Stimulated activated CD4-positive, alpha-beta T cell treated with anti-CD3 and anti-CD28 coated beads, Interleukin-12 subunit alpha, Interleukin-12 subunit beta, amount 100 ng/mL, for 4 hours (primary cell): ENCODE measurements at places on chromosomes 1 and 21.

DNA sequence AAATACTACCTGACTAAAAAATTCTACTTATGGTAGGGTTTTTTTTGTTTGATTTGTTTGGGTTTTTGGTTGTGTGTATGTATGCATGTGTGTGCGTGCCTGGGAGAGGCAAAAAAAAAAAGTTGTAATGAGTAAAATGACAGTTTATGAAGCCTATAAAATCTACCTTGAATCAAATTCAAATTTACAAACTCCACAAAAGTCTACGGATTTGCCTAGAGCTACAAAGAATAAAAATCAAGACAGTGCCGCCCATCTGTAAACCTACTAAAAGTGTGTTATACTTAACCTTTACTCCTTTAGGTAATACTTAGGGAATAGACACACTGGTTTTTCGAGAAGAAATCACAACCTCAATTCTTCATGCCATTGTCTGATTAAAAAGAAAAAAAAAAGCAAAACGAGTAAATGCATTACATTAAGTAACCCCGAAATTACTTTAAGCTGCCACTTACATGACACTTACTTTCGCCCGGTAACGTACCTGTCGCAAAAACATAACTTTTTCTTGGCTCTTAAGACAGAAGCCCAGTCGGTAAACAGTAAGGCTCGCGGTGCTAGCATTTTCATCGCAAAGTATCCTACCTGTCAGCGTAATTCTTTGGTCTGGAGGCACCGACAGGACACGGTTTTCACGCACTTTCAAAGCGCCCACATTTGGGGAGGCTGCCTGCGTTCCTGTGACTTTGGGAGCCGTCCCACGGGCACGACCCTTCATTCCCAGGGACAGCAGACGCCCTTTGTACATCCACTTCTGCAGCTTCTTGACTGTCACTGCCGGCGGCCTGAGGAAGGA is 951 bp downstream of the SYDE2 start:
- no peak for DNase-seq

DNA sequence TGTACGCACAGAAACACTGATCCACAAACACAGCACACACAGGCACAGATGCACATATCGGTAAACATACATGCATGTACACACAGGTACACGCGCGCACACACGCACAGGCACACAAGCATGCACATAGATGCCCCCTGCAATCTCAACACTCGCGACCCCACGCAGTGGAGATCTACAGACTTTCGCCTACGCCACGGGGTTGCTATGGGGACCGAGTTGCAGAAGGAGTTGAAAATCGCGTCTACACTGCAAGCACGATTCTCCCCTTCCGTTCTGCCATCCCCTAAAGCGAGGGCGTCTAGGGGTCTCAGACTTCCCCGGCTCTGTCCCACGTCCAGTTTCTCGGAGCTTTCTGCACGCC is 826 bp downstream of the TRIM17 start:
- DNase-seq: no peak

GRCh38 chr1:19921310-19921709 is 2.1 kb downstream of the PLA2G2E start:
- no peak for DNase-seq

DNA sequence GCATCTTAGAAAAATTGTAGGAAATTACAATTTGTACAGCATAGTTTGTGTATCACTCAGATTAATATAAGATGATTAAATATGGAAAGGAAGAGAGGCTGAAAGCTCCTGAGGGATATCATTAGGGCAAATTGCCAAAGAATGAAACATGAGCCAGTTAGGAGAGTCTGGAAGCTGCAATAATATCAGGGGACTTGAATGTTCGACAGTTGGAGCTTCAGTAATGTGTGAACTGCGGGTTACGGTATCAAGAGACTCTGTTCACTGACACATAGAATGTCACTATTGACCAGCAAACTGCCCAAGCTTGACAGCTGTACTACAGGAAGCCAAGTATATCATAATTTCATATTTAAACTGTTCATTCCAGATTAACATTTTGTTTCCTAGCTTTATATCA is 157.2 kb downstream of the DENND1B start:
- DNase-seq: no peak

DNA sequence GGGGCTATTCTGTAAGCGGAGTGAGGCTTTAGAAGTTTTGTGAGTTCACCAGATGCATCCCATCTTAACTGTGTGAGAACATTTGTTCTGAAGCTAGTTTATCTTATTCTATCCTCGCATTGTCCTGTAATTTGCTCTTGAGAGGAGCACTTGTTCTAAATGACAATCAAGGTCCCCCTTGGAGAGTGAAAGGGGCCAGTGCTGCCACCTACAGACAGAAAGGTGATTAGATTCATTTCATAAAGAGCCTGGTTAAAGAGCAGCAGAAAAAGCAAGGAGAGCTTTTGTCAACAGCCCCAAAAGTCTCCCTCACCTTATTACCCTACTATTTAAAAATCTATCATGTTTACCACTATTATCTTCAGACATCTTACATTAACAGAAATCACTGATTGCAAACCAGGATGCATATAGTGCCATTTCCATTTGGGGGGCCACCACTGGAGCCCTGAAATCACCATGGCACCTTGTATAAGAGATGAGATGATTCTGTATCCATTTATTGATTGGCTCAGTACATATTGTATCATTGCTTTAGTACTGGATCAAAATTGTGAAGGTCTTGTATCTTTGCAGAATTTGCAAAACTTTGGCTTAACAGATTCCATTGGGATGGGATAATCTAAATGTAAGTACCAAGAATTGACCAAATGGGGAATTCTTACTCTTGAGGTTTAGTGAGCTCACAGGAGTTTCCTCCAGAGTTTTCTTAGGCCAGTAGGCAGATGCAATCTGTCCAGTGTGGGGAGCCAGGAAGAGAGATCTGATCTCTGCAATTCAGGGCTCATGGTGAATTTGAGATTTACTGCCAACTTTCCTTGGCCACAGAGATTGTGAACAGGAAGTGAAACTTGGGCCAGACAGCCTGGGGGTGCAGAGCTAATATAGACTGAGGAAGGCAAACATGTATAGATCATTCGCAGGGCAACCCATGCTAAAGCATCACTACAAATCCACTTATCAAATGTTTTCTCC is 64.3 kb upstream of the TRABD2B start:
- no peak for DNase-seq

DNA sequence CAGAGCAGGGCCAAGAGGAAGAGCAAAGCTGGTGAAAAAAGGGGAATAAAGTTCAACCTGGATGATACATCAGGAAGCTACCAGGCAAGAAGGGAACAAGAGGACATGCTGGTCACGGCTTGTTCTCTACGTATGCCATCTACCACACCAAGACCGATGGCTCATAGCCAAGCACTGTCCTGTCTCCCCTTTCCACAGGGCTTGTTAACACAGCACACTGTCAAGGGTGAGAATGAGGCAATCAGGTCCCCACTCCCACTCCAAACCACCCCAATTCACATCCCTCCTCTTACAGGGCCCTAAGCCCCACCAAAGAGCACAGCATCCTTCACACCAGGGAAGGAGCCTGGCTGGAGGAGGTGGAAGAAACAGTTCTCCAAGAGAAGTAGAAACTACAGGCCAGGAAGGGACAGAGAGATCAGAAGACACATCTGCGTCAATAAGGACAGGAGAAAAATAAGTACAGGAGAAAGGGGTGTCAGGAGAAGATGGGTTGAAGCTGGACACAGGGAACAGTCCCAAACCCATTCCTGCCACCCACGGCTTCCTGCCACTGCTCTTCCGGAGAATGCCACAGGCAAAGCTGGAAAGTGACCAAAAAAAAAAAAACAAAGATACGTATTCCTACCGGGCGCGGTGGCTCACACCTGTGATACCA is 923 bp upstream of the SHC1 start:
- no peak for DNase-seq

DNA sequence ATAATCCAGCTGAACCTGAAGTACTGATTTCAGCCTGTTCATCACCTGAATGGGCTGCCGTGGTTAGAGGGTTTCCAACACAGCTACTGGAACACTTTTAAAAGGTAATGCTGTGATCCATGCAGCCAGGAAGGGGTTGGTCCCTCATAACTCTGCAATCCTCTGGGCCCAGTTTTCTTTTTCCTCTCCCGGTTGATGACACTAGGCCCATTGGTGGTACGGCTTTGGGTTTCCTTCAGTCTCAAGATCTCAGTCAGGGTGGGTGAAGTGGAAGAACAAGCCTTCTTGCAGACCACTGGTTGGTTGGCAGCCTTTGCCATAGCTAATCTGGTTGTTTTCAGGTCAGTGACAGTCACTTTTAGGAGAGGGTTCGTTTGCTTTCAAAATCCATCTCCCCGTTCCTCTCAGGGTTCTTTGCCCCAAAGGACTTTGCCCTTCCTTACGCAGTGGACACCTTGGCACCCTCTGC is 502 bp upstream of the SLC35A3 start:
- peak; percentile 2 for DNase-seq

- DNase-seq: no peak
These were observed 25.2 kb upstream of the TAL1 start for GRCh38 chr1:47257224-47257623.

GRCh38 chr1:214549604-214550003 is 1.8 kb downstream of the PTPN14 start:
- DNase-seq: no peak

DNA sequence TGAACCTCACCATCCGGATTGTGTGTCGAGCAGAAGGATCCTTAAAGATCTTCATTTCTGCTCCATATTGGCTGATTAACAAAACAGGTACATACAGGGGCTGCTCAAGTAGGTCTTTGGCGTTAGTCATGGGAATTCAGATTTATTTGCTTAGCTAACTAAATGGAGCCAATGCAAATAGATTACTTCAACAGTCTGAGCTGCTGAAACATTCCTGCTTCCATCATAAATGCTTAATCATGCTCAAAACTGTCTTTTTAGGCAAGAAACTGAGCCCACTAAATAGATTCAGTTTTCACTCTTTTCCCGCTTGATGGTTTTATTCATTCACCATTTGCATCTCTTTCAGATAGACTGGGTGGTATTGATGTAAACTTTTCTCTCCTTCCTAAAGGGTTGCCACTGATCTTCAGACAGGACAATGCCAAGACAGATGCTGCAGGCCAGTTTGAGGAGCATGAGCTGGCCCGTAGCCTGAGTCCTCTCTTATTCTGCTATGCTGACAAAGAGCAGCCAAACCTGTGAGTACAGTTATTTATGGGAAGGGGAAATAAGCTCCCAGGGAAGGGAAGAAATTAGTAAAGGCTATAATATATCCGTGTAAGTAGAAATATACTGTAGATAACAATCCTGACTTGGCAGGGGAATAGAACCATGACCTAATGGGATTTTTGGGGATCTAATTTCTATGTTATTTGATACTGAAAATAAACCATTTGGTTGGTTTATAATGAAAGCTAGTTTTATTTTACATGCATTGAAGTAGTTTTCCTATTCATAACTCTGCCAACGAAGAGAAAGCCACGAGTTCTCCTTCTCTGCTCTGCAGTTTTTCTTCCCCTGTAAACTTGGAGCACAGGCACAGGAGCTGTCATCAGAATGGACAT is 126.4 kb downstream of the VPS13D start:
- DNase-seq: no peak

DNA sequence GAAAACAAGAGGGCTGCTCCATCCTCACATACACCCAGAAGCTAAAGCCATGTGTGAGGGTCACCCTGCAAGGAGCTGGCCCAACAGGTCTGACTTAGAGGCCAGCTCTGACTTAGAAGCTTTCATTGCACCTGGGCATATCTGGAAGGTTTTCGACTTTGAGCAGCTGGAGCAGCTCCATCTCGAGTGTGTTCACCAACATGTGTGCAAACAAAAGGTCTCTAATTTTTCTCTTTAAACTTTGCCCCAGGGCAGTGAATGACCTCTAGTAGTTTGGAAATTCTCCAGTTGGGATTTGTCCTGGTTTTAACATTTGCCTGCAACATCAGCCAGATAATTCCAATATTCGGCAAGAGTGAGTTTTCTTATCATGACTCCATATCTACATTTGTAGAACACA is 108.3 kb downstream of the TNR start:
- DNase-seq: no peak

GRCh38 chr1:167722152-167722869 is 529 bp downstream of the MPZL1 start:
- peak; percentile 31 for DNase-seq

DNA sequence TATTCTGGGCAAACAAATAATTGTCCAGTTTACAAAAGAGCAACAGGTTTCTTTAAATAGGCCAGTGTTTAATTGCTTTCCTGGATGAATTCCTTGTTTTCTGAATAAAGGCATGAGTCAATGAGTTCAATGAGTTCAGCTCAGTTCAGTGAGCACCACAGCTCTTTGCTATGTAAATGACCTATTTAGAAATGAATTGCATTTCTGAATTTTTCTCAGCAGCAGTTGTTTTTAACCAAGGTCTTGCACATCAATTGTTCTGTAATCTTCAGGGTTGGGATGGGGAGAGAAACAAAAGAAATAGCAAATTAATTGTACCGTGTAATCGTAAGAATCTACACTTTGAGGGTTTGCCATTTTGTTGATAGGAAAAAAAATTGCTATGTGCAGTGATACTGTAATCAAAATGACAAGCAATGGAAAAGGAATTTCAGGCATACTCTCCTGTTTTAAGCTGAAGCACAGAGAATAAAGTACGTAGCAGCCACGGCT is 45.7 kb downstream of the MIS18A start:
- no peak for DNase-seq

DNA sequence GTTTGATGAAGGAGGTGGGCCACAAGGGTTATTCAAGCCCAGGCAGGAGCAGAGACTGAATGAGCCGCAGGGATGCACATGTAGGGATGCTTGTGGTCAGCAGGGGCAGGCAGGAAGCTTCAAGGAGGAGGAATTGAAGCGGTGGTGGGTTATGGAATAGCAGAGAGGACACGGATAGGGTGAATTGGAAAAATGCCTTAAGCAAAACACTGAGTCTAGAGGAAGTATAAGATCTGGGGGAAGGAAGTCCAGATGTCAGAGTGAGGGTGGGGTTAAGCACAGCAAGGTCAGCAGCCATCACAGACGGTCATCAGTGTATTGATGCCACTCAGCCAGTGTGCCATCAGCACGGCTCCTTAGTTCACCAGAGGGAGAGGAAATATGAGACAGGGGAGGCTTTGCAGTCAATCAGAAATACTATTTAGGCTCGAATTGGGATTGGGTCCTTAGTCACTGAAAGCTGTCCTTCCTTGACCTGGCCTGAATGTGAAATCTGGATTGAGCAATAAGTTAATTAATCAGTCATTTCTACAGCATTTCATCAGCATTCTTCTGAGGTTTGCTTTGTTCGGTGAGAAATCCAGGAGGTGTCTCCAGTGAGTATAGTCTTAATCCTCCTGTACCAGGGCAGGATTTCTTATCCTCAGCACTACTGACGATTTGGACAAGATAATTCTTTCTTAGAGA is 6.0 kb upstream of the LCE1F start:
- DNase-seq: no peak
